GM10248 (cell line): ENCODE measurements at places on chromosomes 11 and 22.

GRCh38 chr11:49995565-49995964 lies 13.2 kb upstream of the OR4C12 start:
- DNase-seq: no peak

DNA sequence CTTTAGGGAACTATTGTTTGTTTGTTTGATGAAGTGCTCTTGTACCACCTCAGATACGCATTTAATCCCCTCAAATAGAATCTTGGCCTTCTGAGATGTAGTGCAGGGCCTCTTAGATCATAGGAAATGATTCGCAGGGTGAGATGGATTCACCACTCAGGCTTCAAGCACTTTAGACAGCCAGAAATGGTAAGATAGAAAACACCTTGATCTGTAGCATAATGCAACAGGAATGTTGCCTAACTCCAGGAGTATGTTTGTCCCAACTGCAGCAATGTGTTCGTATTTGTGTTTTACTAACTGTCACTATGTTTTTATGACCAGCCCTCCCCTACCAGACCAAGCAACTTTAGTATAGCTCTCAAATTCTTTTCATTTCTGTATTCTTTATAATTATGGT lies 761.2 kb downstream of the NELL1 start:
- DNase-seq: no peak

GRCh38 chr11:134988495-134988894 lies 576.5 kb upstream of the B3GAT1 start:
- DNase-seq: no peak

GRCh38 chr11:61498767-61499341 lies 9.7 kb upstream of the LRRC10B start:
- no peak for DNase-seq
